Posterior vena cava (tissue), 2 donors: ENCODE measurements at places on chromosomes 1 and 21. TPM values are rescaled to one million over a fixed set of nuclear protein-coding genes. Genes with fewer than 3 reads are reported as not detected.

DNA sequence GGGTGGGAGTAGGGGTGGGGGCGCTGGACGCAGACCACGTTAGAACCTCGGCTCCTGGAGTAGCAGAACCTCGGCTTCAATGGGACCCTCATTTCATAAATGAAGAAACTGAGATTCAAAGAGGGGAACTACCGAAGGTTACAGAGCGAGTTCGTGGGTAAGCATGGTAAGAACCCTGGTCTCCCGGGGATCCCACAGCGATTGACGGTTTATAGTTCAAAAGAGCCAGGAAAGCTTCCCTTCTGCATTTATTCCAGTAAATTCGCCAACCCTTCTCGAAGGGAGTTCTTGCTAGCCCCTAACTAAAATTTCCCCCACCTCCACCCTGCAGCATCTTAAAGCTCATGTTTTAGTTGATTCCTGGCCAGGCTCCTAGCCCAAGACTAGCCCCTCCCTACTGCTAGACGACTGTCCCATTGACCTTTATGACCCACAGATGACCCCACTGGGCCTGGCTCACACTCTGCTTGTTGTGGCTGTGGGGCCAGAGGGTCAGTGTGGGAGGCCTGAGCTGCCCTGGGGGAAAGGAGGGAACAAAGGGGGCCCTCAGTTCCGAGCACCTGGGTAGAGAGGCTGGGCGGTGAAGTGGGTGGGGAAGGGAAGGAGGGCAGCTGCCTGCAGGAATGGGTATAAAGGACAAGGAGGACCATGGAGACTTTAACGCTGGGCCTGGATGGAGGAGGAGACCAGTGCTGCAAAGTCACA, 558 bp upstream of the KIF21B start:
- DNase-seq = no peak

The TRIM46 gene
- total RNA-seq = 2.1 TPM

The KRTAP7-1 gene
- not detected for total RNA-seq

DNA sequence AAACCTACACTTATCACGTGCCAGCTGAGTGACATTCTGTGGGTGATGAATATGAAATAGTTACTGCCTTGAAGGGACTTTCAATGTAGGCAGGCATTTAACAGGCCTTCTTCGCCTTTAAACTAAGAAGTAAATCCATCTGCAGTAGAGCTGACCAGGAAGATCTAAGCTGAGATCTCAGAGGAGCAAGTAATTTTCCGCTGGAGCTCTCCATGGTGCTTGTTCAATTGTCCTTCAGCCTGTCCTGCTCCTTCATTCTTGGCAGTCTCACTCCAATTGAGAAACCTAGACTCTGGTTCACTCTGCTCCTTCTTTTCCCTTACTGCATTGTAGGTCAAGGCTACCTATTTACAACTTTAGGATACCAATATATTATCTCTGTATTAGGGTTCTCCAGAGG, 183.5 kb downstream of the HMCN1 start:
- no peak for DNase-seq

The KRTAP12-2 gene
- 0.48 TPM for total RNA-seq

The HOOK1 gene
- total RNA-seq = 0.14 TPM

DNA sequence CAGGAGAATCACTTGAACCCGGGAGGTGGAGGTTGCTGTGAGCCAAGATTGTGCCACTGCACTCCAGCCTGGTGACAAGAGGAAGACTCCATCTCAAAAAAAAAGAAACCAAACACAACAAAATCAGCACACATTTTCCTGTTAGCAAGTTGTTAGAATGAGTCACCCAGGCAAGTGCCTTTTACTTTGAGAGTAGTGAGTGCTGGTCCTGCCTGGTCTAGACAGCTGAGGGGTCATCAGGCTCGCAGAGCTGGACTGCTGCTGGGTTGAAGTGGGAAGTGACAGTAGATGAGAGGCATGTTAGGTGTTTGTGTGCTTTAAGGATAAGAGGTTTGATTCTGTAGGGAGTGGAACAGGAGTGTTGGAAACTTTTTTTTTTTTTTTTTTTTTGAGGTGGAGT, 31.9 kb downstream of the GNPAT start:
- DNase-seq = no peak

DNA sequence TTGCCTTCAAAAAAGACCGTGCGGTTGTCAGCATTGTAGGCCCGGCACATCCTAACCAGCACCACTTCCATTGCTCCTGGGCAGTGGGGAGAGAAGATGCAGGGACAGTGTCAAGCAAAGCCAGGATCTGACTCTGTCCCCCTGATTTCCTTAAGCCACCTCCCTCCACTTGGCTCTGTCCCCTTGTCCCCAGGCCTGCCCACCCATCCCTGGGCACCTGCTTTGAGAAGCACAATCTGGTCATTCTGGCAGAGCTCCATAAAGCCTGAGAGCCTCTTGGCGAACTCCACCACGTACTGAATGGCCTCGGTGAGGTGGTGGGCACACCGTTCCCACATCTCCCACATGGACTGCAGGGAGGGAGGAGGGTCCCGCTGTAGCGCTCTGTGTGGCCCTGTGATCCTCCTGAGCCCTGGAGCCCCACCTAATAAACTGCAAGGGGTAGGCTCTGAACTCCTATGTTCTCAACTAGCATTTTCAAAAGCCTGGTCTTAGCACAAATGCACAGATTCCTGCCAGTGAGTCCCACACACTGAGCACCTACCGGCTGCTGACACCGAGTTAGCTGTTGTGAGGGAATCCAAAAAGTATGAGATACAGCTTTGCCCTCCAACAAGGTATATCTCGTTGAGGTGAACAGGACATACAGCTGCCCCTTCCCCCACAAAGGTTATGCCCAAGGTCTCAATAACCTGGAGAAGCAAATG, 8.2 kb upstream of the LINGO4 start:
- DNase-seq = no peak

- no peak for DNase-seq
These were observed 24.5 kb downstream of the IRF2BP2 start for GRCh38 chr1:234585330-234586055.

DNA sequence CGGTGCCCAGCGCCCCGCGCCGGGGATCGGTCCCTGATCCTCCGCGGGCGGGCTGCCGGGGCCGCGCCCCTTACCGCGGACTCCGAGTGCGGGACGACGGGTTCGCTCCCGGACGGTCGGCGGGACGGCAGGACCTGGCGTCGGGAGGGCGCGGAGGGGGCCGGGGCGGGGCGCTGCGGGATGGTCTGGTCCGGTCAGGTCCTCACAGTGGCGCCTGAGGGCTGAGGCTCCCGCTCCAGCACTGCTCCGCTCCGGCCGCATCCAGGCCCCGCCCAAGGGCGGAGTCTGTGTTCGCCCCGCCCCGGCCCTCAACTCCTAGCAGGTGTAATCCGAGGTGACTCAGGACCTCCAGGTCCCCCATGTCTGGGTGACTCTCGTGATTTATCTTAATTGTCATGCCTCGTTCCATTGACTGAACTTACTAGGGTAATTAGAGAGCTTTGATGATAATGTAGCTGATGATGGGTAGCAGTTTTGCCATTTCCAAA, at the start of gene RAB3B:
TSS of gene RAB3B (minus strand) at position 223 of the 488 bp plus-strand sequence. CDS start 13,583 bp downstream, outside the sequence.
- no peak for DNase-seq

DNA sequence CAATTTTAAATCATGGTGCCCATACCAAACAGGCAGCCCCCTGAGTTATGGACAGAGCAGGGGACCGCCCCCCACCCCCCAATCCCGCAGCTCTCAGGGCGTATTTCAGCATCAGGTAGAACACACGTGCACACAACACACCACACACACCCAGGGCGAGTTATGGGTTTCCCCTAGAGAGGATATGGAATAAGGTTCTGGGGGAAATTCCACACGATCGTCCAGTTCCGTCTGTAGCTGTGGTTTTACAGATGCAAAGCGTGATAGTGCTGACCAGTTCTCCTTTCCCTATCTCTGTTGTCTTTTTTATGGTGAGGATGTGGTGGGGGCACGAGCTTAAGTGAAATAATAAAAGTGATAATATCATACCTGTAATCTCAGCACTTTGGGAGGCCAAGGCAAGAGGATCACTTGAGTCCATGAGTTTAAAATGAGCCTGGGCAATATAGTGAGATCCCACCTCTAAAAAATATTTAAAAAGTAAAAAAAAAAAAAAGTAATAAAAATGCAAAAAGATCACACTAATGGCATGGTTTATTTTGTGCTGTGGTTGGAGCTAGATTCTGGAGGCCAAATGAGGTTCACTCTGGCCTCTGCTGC, 25.1 kb downstream of the C2CD2 start:
- no peak for DNase-seq

The ZSCAN20 gene
- 5.7 TPM for total RNA-seq

DNA sequence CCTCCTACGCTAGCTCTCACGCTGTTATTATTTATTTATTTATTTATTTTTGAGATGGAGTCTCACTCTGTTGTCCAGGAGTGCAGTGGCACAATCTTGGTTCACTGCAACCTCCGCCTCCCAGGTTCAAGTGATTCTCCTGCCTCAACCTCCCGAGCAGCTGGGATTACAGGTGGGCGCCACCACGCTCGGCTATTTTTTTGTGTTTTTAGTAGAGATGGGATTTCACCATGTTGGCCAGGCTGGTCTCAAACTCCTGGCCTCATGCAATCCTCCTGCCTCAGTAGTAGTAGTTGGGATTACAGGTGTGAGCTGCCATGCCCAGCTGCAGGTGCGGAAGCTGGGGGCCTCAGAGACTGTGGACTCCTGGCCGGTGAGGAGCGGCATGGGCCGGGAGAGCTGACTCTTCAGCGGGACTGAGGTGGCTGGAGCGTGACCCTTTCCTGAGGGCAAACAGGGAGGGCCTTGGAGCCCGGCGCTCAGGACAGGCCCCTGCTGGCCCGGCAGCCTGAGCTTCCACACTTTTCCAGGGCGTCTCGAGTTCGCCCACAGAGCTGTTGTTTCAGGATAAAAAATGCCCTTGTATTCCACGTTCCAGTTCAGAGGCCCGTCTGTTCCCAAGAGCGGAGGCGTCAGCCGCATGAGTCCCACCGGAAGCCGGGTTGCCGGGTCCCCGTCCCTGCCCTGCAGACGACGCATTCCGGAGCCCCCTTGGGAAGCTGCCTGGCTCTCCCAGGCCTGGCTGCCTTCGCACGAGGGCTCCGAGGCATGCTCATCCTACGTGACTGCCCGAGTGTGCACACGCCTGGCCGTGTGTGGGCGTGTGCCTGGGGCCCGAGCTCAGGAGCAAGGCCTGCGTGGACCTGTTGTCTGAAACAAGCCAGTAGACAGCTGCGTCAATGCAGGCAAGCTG, 126.2 kb downstream of the SIK1 start:
- DNase-seq = peak; percentile 82

GRCh38 chr1:230286890-230287269, 139.3 kb downstream of the PGBD5 start:
- DNase-seq = peak; percentile 56

The AIRE gene
- not detected for total RNA-seq
